ENCODE measurements at places on chromosomes 16 and 17. TPM values are rescaled to one million over a fixed set of nuclear protein-coding genes. Genes with fewer than 3 reads are reported as not detected.

DNA sequence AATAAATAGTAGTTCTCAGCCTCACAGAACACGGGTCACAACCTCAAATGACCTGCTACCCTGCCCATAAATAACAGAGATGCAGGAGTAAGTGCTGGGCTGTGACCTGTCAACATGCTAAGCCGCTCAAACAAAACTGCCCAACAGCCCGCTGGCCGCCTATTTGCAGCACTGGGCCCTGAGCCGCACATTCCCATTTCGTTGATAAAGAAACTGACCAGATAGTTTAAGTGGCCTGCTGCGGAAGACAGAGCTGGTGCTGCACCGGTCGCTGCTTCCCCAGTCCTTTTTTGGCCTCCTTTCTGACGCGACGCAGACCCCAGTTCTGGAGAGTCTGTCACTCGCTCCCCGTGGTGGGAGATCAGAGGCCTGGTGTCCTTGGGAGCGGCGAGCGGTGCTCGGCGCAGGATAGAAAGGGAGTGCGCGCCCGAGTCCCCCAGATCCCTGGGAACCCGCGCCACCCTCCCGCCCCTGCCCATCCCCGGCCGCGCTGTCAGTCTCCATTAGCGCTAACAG lies 349 bp upstream of the SLC6A2 start:
- H3K27ac ChIP-seq, result no peak overlapping the region
- no peak for DNase-seq
- H3K27me3 ChIP-seq, result peaks cover 3% of the 10 kb centered on the region

The ABCC12 gene
- not detected for polyA plus RNA-seq

DNA sequence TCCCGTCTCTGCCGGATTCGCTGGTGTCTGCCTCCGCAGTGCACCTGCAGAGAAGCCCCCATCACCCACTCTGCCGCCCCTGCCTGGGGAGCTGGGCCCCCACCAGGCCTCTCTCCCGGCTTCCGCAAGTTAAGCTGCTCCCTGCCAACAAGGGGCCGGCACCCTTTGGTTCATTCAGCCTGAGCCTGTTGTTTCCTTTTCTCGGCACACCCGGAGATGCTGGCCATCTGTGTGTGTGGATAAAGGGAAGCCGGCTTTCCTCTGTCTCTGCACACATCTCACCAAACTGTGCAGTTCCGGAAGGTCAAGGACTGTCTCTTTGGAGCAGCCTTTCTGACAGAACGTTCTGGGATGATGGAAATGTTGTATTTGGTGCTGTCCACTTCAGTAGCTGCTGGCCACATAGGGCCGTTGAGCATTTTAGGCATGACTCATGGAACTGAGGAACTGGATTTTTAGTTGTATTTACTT lies 6.8 kb downstream of the MAPK8IP3 start:
- DNase-seq, result no peak
- H3K4me3 ChIP-seq, result no peak overlapping the region
- no peak overlapping the region for H3K27ac ChIP-seq
- no peaks in the 10 kb centered on the region for H3K36me3 ChIP-seq
- peaks cover 1% of the 10 kb centered on the region for H3K27me3 ChIP-seq

GRCh38 chr16:86049641-86050040 lies 150.7 kb downstream of the IRF8 start:
- H3K4me3 ChIP-seq, result no peak overlapping the region
- H3K27ac ChIP-seq, result no peak overlapping the region
- DNase-seq, result no peak

GRCh38 chr16:12020009-12020408 lies 43.5 kb downstream of the SNX29 start:
- H3K27ac ChIP-seq, result no peak overlapping the region
- H3K4me3 ChIP-seq, result no peak overlapping the region
- H3K4me1 ChIP-seq, result no peaks in the 10 kb centered on the region
- DNase-seq, result no peak
- peaks cover 3% of the 10 kb centered on the region for H3K27me3 ChIP-seq

DNA sequence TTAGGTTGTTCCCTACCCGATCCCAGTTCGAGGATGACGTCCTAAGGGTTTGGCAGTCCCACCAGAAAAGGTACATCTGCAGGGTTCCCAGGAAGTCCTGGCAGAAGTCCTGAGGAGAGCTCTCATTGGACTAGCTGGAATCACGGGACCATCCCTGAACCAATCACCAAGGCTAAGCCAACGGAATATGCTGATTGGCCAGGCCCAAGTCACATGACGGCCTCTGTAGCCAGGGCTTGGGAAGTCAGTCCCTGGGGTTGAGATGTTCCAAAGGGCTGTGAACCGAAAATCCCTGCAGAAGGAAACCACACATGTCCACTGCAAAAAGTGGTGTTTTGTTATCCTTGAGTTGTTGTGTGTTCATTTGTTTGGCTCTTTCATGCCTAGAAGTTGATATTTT lies 68.2 kb upstream of the ZNF423 start:
- no peaks in the 10 kb centered on the region for H3K4me1 ChIP-seq

The MYH1 gene
- polyA plus RNA-seq, result not detected

DNA sequence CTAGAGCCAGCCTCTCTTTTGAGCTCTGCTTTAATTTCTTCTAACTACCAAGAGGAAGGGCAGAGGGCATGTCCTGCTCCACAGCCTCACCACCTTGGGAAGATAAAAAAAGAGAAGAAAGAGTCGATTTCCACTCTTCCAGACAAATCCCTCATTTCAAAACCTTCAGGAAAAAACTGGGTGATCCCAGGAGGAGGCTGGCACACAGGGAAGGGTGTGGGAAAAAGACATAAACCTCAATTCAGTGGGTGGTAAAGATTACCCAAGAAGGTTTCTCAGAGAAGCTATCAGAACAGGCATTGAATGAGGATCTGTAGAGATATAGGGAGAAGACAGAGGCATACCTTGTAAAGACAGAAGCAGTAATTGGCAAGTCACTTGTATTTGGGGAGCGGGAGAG lies 79.9 kb upstream of the CRHR1 start:
- no peak overlapping the region for H3K27ac ChIP-seq
- H3K4me3 ChIP-seq, result no peak overlapping the region
- no peak for DNase-seq
- no peaks in the 10 kb centered on the region for H3K36me3 ChIP-seq
- H3K4me1 ChIP-seq, result no peaks in the 10 kb centered on the region

- H3K4me3 ChIP-seq, result no peak overlapping the region
- no peak overlapping the region for H3K27ac ChIP-seq
- no peak for DNase-seq
- no peaks in the 10 kb centered on the region for H3K4me1 ChIP-seq
Measured at GRCh38 chr16:55379876-55380390, 55.9 kb downstream of the IRX6 start.

GRCh38 chr17:31499771-31500554 lies 108.5 kb downstream of the RAB11FIP4 start:
- no peaks in the 10 kb centered on the region for H3K27me3 ChIP-seq
- no peak overlapping the region for H3K4me3 ChIP-seq
- H3K36me3 ChIP-seq, result no peaks in the 10 kb centered on the region
- DNase-seq, result no peak
- peaks cover 70% of the 10 kb centered on the region for H3K4me1 ChIP-seq
- peak overlapping the region; percentile 69 for H3K27ac ChIP-seq

- no peaks in the 10 kb centered on the region for H3K4me1 ChIP-seq
- no peak overlapping the region for H3K27ac ChIP-seq
- H3K27me3 ChIP-seq, result no peaks in the 10 kb centered on the region
Measured at GRCh38 chr17:41771389-41772206, 14.9 kb downstream of the JUP start.

The TNS4 gene
- not detected for polyA plus RNA-seq

- H3K36me3 ChIP-seq, result no peaks in the 10 kb centered on the region
- no peak for DNase-seq
- H3K4me3 ChIP-seq, result no peak overlapping the region
- H3K27me3 ChIP-seq, result peaks cover 7% of the 10 kb centered on the region
Measured at GRCh38 chr17:79619636-79620206, 8.9 kb upstream of the RBFOX3 start.

The CHD9NB gene
- not detected for polyA plus RNA-seq

DNA sequence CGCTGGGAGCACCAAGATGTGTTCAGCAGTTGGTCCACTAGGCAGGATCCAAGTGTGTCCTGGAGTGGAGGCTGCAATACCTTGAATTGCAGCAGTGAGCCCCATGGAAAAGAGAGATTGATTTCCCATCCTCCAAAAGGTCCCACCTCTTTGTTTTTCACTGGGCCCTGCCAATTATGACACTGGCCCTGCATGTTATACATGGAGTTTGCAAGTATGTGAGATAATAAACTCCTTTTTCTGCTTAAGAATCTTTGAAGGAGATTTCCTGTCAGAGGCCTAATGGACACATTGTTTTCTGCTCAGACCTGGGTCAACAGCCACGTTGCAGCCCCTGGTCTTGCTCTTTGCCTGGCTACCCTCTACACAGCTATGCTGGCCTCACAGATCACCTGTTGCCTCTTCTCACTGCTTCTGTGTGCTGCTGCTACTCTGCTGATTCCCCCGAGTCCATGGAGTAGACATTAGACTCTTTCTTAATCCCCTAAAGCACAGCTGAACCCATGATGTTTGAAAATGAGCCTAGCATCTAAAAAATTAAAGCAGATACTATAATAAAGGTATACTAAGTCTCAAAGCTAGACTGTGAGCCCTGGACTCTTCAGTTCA lies 341.9 kb upstream of the CDH11 start:
- H3K27ac ChIP-seq, result no peak overlapping the region
- no peak overlapping the region for H3K4me3 ChIP-seq
- H3K27me3 ChIP-seq, result peaks cover 2% of the 10 kb centered on the region
- no peaks in the 10 kb centered on the region for H3K36me3 ChIP-seq
- no peak for DNase-seq

- no peak overlapping the region for H3K4me3 ChIP-seq
- no peak overlapping the region for H3K27ac ChIP-seq
- H3K36me3 ChIP-seq, result peaks cover 23% of the 10 kb centered on the region
- peaks cover 2% of the 10 kb centered on the region for H3K27me3 ChIP-seq
- DNase-seq, result no peak
- peaks cover 14% of the 10 kb centered on the region for H3K4me1 ChIP-seq
Measured at GRCh38 chr17:16314189-16314588, 39.1 kb downstream of the CENPV start.

- H3K36me3 ChIP-seq, result no peaks in the 10 kb centered on the region
- peak overlapping the region; percentile 84 for H3K27ac ChIP-seq
- peaks cover 6% of the 10 kb centered on the region for H3K27me3 ChIP-seq
- no peak for DNase-seq
Measured at GRCh38 chr16:89453501-89454321, 36.6 kb downstream of the ANKRD11 start.

GRCh38 chr17:31015639-31016038 lies 44.8 kb downstream of the RNF135 start:
- peaks cover 3% of the 10 kb centered on the region for H3K27me3 ChIP-seq
- no peaks in the 10 kb centered on the region for H3K36me3 ChIP-seq

- H3K27ac ChIP-seq, result no peak overlapping the region
- H3K4me1 ChIP-seq, result peaks cover 3% of the 10 kb centered on the region
Measured at GRCh38 chr16:84663433-84664101, 15.3 kb downstream of the KLHL36 start.

DNA sequence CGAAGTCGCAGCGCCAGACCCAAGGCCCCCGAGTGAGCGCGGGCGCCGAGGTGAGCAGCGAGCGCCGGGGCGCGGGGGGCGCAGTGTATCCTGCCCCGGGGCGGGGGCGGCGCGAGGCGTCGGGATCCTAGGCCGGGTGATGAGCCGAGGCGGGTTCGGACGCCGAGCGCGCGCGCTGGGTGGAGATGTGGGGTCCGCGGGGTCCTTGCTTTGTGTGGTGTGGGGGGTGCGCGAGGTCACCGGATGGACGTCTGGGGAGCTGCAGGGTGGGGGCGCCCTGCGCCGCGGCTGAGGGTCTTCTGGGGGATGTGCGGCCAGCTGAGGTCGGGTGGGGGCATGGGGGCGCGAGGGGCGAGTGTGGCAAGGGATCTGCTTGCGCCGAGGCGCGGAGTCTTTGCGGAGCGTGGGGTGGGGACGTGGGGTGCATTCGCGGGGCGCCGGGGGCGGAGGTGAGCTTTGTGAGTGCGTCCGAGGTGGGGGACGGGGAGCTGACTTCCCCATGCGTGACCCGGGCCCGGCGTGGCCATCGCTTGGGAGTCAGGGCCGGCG lies 560 bp downstream of the RAI1 start:
- peaks cover 31% of the 10 kb centered on the region for H3K4me1 ChIP-seq
- DNase-seq, result no peak
- H3K27ac ChIP-seq, result peak overlapping the region; percentile 77

The TOX3 gene
- not detected for polyA plus RNA-seq

DNA sequence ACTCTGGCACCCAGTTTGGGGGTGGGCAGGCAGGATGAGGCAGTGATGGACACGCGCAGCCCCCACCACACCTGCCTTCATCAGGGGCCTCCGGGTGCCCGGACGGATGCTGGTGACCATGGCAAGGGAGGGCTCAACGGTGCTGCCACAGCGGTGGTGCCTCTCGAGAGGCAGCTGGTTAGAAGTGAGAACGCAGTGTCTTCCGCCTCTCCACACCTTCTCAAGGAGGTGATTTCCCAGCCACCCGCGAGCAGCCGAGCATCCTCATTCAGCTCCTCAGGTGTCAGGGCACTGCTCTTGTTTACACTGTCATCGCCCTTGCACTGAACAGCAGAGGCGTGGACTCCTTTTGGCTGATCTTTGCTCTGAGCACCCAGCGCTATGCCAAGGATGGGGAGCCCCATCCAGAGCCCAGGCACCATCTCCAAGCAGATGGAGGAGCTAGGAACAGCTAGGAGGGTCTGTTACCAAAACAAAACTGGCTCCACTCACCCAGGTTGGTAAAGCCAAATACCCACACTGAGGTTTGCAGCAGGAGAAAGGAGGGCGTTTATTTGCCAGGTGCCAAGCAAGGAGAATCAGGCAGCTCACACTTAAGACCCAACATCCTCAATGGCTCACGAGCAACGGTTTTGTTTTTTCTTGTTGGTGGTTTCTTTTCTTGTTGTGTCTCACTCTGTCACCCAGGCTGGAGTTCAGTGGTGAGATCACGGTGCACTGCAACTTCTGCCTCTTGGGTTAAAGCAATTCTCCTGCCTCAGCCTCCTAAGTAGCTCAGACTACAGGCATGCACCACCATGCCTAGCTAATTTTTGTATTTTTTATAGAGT lies 174.3 kb upstream of the TNRC6C start:
- no peaks in the 10 kb centered on the region for H3K36me3 ChIP-seq
- peaks cover 39% of the 10 kb centered on the region for H3K4me1 ChIP-seq
- peak overlapping the region; percentile 99 for H3K27ac ChIP-seq

The ARHGDIG gene
- not detected for polyA plus RNA-seq

The IRF8 gene
- polyA plus RNA-seq, result 69.7 TPM

- H3K27me3 ChIP-seq, result no peaks in the 10 kb centered on the region
- no peak for DNase-seq
- no peak overlapping the region for H3K27ac ChIP-seq
- no peak overlapping the region for H3K4me3 ChIP-seq
Measured at GRCh38 chr17:27313301-27313700, 19.4 kb downstream of the WSB1 start.

The TPPP3 gene
- polyA plus RNA-seq, result 0.78 TPM

The PRAC1 gene
- not detected for polyA plus RNA-seq

DNA sequence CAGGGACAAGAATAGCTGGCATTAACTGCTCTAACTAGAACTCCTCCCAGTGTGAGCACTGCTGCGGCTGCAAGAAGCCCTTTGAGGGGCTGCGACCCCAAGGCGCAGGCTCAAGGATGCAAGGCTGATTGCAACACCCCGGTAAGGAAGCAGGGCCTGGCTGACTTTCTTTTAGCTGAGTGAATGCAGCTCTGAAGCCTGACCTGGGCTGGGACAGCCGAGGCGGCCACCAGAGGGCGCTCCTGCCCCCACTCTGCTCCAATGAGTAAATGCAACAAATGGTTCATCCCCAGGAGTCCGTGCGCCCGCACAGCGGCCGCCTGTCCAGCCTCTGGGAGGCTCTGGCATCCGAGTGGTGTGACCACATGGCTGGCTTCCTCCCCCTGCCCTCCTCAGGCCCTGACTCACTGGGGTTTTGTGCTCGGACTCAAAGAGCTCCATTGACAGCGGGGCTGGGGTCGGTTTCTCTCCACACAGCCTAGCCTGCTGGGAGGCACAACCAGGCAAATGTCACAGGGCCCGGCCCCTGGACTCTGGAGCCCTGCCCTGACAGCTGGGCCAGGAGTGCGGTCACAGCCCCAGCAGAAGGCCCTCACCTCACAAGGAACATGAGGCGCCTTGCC lies at the start of gene SMIM5:
SMIM5 (plus strand) TSS at position 572 of the 623 bp plus-strand sequence. CDS start 6,768 bp downstream, outside the sequence.
- H3K4me3 ChIP-seq, result no peak within 1 kb of the TSS
- peaks cover 3% of the 10 kb centered on the region for H3K27me3 ChIP-seq
- no peaks in the 10 kb centered on the region for H3K36me3 ChIP-seq

All from immature natural killer cell (primary cell).